CD4-positive, alpha-beta T cell treated with Interleukin-6 for 4 hours (primary cell): ENCODE measurements at places on chromosomes 2 and 18.

GRCh38 chr18:69567813-69568488 lies 167.3 kb downstream of the DOK6 start:
- no peak for DNase-seq

DNA sequence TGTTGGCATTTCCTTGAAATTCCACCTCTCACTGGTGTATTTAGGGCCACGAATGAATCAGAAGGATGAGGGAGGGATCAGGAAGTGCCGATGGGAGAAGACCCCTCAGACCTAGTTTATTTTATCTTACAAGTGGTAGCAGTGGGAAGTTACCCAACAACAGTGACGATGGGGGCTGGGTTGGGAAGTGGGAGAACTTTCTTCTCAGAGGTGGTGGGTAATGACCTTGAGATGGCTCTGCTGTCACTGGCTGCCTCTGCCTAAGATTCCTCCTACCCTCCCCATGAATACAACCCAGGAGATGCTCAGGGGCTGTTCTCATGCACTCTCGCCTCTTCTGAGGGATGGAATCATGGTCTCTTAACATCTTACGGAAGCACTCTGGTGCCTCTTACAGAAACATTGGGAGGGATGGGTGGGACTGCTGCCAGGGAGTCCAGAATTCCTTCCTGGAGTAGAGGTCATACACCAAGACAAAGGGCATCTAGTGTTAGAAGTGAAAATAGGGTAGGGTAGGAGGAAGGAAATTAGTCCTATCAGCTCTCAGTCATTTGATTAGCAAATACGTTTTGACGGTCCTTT lies 58.5 kb upstream of the TXNDC2 start:
- DNase-seq = no peak

GRCh38 chr18:76524900-76525698 lies 30.1 kb upstream of the ZNF516 start:
- DNase-seq = no peak

DNA sequence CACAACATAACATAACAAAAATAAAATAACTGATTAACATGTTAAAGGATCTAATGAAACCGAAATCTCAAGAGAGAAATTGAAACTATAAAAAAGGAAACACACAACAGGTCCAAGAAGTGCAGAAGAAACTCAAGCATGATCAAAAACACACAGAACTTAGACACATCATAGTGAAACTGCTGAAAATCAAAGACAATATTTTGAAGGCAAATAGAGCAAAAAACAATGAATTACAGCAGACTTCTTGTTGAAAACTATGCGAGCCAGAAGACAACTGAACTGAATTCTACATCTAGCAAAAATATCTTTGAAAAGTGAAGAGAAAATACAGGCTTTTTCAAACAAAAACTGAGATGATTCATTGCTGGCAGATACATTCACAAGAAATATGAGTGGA lies 61.3 kb downstream of the UGP2 start:
- no peak for DNase-seq

- no peak for DNase-seq
Measured at GRCh38 chr2:129499747-129500146, 479.7 kb upstream of the RAB6C start.

- DNase-seq = no peak
Measured at GRCh38 chr2:52976143-52976949, 791.3 kb upstream of the CHAC2 start.

DNA sequence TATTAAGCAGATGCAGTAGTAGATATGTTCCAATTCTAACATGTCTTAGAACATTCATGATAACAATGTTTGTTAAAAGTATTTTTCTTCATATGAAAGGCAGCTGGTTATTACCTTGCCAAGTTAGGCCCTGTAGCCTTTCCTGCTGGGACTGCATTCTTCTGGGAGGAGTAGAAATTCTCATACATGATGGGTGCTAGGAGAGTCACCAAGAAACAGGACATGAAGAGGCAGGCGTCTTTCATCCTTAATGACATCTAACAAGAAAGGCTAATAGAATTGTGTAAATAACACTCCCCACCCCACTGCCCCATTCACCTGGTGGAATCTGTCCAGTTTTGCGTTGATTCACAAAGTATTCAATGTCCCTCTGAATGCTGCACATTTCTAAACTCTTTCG lies 24.7 kb upstream of the EPG5 start:
- DNase-seq = no peak

GRCh38 chr2:4964001-4964540 lies 728.1 kb upstream of the SOX11 start:
- DNase-seq = no peak

- DNase-seq = no peak
Measured at GRCh38 chr2:145655165-145655765, 1135.3 kb upstream of the ZEB2 start.

DNA sequence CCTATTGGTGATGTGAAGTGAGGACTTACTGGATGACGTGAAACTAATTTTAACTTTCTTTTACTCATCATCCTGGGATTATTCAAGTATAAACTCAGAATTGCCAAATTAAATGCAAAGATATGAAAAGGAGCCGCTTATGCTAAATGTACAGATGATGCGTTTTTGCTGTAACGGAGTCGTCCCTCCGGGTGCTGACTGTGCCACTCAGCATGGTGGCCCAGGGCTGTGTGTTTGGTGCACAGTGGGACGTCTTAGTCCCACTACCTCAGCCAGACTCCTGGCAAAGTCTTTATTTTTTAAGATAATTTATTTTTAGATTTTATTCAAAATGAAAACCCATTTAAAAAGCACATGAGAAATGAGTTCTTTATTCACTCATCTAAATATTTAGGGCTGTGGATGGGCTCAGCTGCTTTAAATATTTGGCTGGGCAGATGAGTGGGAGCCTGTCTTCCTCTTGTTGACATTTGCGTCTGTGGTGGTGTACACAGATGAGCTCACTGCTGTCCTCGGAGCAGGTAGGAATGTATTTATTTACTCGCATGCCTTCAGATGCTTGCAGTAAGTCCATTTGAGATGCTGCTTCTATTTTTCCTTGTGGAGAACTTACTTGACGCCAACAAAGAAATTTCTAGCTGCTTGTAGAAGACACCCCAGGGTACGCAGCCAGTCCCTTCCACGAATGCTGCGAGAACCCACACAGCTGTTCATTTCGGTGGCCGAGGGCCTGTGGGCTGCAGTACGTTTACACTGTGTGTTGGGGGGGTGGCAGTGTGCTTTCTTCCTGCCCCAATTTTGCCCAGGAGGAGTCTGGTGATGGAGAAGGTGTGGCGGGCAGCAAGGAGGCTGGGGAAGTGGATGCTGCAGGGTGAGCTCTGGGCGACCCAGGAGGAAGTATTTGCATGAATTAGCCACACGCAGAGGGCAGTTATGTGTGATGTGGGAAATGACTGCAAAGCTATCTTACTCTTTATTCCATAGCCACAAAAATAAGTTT lies 105.0 kb downstream of the AGAP1 start:
- DNase-seq = no peak

DNA sequence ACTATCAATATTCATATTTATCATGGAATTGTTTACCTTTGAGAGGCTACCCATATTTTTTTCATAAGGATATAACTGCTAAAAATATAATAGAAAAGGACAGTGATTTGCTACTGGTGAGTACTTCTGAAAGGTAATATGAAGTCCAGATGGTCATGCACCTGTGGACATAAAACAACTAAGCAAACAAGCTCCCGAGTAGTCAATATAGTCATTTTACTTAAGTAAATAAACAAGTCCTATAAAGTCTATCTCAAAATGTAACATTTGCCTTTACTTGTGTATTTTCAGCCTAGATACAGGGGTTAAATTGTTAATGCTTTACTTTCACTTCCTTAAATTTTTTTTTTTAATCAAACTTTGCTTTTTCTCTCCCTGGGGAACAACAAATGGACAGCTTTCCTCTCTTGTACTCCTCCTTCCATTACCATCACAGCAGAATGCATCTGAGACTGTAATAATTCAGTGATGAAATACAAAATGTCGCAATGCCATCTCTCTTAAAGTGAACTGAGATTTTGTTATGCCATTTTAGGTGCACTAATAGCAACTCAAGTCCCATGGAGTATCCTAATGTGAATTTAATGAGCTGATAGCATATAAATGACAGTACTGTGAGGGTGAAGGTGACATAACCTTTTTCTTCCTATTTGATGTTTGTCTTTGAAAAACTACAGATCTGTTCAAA lies 1325.4 kb upstream of the ZEB2 start:
- DNase-seq = no peak

GRCh38 chr18:398935-399630 lies 101.4 kb downstream of the COLEC12 start:
- no peak for DNase-seq

- DNase-seq = peak; percentile 4
Measured at GRCh38 chr18:63409301-63409700, 13.0 kb downstream of the VPS4B start.

DNA sequence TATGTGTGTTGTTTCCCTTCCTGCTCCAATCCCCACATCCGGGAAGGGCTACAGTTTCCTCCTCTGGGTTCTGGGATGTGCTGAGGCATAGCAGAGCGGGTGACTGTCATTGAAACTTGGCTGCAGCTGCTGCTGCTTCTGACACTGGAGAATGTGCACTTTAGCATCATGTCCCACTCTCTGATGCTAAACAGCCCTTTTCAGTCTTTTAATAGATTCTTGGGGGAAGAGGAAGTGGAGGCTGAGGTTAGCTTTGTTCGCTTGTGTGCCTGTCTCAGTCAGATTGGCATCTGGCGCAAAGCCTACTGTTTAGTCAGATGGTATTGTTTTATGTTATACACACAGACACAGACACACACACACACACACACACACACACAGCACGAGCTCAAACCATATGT lies 136.5 kb upstream of the RND3 start:
- no peak for DNase-seq

DNA sequence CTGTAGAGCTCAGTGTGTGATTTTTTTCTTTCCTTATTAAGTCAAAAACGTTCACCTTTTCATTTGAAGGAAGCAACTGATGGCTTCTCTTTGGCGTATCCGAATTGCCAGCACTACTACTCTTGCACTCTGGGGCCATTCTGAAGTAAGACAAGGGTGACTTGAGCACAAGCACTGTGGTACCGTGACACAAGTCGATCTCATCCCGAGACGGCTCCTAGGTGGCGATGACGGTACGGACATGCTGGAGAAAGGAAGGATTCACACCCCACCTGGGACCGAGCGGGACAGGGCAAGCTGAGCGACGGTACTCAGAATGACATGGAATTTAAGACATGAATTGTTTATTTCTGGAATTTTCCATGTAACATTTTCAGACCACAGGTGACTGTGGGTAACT lies 36.8 kb upstream of the LDLRAD4 start:
- no peak for DNase-seq

DNA sequence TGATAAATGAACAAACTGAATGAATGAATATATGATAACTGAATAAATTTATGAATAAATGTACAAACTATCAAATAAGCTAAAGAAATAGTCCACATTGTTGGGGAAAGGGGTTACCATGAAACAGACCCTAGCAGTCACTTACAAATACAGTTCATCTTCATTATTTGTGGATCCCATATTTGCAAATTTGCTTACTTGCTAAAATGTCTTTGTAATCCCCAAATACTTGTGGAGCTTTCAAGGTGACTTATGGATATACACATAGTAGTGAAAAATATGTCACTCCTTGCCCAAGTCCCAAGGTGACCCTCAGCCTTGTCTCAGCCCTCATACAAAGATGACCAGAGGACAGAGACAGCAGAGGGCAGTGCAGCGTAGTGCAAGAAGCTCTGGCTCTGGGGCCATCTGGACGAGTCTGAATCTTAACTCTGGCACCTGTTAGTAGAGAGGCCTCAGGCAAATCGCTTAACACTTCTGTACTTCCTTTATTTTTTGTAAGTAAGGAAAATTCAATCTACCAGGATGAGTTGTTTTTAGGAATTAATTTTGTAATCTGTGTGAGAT lies 3.1 kb downstream of the PAIP2B start:
- no peak for DNase-seq

- no peak for DNase-seq
Measured at GRCh38 chr2:180115675-180116074, 108.6 kb upstream of the CWC22 start.

DNA sequence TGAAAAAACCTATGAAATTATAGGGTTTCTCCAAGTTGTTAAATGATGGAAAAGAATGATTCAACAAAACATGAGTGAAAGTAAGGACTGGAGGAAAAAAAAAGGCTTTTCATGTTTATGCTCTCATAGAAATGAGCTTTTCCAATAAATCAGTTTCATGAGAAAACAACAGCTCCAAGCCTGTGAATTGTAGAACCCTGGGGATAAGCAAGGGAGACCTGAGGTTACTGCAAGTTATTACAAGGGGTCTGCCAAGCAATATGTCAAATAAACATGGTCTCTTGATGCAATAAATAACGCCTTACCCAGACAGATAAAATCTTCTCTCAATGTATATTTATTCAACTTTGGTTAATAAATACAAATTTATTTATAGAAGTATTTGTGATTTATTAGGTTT lies 577.9 kb upstream of the GCFC2 start:
- no peak for DNase-seq

DNA sequence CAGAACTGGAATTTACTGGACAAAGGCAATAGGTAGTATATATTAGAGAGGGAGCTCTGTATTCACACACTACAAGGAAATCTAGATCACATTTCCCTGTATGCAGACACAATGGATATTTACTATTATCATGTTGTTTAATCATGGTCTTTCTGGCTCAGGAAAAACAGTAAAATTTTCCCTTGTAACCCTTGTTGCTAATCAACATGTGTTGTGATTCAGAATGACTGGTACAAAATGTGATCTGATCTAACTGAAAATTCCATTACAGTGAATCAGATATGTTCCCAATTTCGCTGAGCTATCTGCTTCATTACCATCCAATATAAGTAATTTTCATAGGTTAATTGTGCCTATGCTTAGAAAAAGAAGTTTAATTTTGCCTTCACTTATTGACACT lies 1109.7 kb downstream of the LRP1B start:
- no peak for DNase-seq

GRCh38 chr2:191202209-191202721 lies 42.9 kb upstream of the MYO1B start:
- DNase-seq = no peak

GRCh38 chr2:127810156-127810618 lies 784 bp downstream of the WDR33 start:
- no peak for DNase-seq

DNA sequence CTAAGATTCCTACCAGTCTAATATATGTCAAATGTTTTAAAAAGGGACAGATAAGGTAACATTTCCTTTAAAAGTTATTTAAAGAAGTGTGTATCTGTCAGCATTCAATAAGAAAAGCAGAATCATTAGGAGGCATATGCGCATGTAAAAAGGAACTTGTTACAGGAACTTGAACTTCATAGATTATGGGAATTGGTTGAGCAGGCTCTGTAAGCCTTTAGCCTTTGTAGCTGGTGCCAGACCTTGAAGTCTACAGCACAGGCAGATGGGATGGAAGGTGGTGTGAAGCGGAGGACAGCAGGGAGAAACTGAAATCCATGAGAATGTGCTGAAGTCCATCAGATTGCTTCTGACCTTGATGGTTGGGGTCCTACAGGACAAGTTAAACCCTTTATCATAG lies 138.3 kb upstream of the ST6GAL2 start:
- no peak for DNase-seq

- no peak for DNase-seq
Measured at GRCh38 chr2:225569995-225570394, 170.5 kb downstream of the NYAP2 start.

GRCh38 chr2:127326289-127326945 lies 32.5 kb upstream of the ERCC3 start:
- no peak for DNase-seq

- no peak for DNase-seq
Measured at GRCh38 chr2:188309364-188309763, 17.7 kb downstream of the GULP1 start.

- DNase-seq = no peak
Measured at GRCh38 chr18:73261243-73261642, 393.5 kb upstream of the NETO1 start.

- no peak for DNase-seq
Measured at GRCh38 chr2:78070693-78071092, 548.5 kb upstream of the LRRTM4 start.
